Stimulated activated CD4-positive, alpha-beta T cell treated with anti-CD3 and anti-CD28 coated beads, TNF-alpha, amount 100 ng/mL, for 48 hours (primary cell): ENCODE measurements at places on chromosomes 7 and 10.

GRCh38 chr7:143300959-143301935 lies 13.1 kb downstream of the CASP2 start:
- DNase-seq, result no peak

DNA sequence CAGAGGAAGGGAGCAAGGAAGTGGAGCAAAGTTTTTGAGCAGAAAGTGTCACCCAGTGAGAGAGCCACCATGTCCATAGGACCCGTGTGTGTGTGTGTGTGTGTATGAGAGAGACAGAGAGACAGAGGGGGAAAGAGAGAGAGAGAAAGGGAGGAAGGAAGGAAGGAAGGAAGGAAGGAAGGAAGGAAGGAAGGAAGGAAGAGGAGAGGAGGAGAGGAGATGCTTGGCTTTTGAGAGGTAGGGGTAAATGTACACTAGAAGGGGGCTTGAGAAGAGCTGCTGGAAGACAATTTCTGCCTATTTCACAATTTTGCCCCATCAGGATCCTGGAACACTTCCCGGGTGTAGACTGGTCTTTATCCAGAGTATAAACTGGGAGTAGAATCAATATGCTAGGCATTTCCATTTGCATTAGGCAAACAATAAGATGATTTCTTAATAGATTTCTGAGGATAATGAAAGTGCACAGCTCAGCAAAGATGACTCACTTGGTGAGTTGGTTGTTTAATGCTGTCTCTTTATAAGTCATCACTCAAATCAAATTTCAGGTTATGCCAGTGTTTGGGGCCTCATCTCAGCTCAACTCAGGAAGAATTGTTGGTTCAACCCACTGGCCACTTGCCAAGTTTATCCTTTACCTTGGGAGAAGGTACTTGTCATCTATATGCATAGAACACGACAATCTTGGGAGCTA lies 70.0 kb upstream of the FAM13C start:
- DNase-seq, result no peak

- DNase-seq, result peak; percentile 41
Observed at GRCh38 chr7:75920431-75921161, 5.6 kb downstream of the POR start.

- DNase-seq, result no peak
Observed at GRCh38 chr7:103795107-103795506, 194.4 kb downstream of the RELN start.

- no peak for DNase-seq
Observed at GRCh38 chr7:89514970-89515369, 639.3 kb upstream of the STEAP1 start.

- DNase-seq, result no peak
Observed at GRCh38 chr7:11213266-11213665, 239.6 kb downstream of the PHF14 start.

DNA sequence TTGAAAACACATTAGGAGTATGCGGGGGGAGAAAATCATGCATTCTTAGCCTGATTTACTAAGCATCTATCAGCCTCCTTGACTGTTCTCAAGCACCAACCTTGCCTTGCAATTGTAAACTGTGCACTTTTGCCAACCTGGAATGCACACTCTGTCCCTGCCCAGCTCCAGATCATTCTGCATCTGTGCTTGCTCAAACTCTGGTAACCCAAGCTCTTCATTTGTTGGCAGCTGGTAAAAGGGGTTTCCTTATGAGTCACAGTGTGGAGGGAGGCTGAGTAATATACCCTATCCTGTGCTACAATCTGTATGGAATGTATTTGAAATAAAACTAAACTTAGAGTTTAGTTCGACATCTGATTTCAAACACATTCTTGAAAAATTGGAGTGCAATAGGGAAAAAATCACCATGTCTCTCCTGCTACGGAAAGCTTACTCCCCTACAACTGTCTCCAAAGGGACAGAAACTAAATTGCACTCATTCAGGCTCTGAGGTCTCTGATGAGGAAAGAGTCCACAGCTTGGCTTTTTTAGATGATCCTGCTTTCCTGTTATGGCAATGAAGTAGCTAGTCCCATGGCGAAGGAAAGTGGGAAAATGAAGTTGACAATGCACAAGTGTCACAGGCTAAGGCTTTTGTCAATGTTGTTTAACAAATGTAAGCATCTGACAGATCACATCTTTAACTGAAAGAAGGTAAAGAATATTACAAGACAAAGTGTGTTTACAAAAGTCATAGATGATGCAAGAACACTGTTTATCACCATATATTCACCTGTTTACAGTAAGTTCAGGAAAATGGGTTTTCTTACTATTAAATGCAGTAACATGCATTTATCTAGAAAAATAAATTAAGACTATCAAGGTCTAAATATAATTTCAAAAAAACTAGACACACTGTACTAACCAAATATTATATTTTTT lies 61.9 kb downstream of the TES start:
- no peak for DNase-seq

GRCh38 chr7:118053353-118053752 lies 130.6 kb upstream of the LSM8 start:
- DNase-seq, result no peak

DNA sequence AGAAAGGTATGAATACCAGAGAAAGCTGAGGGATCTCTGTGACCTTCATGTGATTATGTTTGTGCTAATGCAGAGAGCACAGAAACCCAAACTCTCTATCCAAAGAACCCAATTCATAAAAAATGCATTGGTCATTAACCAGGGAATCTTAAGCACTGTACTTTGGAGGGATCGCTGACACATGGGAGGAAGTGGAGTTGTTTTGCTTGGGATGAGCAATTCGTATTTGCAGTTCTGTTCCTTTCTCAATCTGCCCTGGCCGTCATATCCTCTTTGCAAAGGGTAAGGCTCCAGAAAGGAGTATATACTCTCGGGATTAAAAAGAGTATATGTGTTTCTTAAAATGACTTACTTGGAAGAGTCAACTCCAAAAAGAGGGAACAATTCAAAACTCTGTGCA lies 221.3 kb downstream of the POU6F2 start:
- no peak for DNase-seq

DNA sequence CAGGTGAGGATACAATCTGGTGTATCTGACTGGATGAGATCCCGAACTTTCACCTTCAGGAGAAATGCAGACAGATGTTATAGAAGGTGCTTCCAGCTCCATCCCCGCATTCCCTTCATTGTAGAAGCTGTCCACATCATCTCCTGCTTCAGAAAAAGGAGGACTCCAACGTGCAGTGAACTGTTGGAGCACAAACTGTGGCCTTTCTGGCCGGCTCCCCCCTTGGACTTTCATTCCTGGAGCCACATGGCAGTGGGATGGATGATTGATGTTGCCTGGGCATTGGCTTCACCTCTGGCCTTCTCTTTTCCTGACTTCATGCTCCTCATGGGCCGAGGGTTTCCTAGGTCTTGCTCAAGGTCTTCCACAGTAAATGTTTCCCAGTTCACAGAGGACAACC lies 29.6 kb upstream of the ZNF273 start:
- no peak for DNase-seq

DNA sequence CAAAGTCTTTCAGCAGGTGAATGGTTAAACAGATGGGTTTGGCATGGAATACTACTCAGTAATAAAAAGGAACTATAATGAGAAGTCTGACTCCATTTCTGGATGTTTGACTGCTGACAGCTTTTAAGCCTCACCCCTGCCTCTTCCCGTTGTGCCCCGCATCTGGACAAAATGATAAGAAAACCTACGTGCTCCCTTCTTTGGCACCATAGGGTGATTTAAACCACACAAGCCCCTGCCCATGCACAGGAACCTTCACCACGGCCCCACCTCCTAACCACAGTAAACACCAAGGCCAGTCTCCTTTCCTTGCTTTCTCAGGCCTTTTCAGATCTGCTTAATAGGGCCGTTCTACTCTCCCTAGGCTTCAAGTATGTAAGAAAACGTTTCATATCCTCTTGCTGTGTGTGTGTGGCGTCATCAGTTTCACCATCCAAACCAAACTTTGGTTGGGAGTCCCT lies 47.1 kb upstream of the UBN2 start:
- DNase-seq, result no peak

GRCh38 chr10:102617041-102617440 lies 27.2 kb upstream of the TRIM8 start:
- no peak for DNase-seq

DNA sequence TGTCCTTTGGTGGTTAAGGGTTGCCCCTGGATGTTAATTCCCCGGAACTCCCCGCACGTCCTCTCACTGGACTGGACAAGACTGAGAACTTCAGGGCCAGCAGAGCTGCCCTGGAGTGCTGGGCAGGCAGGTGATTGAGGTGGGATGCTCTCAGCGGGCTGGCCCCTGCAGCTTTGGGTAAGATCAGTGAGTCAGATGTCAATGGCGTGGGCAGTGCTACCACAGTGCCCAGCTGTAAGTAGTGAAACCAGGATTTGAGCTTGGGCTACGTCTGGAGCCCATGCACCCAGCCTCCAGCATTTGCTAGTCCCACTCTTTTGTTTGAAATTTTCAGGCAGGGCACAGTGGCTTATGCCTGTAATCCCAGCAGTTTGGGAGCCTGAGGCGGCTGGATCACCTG lies 6.7 kb upstream of the SEPHS1 start:
- DNase-seq, result no peak

DNA sequence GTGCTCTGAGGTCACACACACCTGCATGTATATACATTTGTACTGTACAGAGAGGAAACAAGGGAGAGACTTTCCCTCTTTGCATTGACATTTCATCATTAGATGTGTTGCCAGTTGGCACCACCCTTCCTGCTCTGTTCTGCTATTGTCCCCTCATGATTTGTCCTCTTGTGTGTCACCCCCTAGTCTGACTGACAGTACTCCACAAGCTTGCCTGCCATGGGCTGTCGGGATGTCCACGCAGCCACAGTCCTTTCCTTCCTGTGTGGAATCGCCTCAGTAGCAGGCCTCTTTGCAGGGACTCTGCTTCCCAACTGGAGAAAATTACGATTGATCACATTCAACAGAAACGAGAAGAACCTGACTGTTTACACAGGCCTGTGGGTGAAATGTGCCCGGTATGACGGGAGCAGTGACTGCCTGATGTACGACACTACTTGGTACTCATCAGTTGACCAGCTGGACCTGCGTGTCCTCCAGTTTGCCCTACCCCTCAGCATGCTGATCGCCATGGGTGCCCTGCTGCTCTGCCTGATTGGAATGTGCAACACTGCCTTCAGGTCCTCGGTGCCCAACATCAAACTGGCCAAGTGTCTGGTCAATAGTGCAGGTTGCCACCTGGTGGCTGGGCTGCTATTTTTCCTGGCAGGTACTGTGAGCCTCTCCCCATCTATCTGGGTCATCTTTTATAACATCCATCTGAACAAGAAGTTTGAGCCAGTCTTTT lies 9.4 kb downstream of the CLDN12 start:
- no peak for DNase-seq

- DNase-seq, result no peak
Observed at GRCh38 chr10:2201534-2202099, 464.3 kb upstream of the ADARB2 start.

GRCh38 chr10:34484164-34484563 lies 330.9 kb downstream of the PARD3 start:
- no peak for DNase-seq

- no peak for DNase-seq
Observed at GRCh38 chr7:553636-554111, 34.0 kb upstream of the PDGFA start.

DNA sequence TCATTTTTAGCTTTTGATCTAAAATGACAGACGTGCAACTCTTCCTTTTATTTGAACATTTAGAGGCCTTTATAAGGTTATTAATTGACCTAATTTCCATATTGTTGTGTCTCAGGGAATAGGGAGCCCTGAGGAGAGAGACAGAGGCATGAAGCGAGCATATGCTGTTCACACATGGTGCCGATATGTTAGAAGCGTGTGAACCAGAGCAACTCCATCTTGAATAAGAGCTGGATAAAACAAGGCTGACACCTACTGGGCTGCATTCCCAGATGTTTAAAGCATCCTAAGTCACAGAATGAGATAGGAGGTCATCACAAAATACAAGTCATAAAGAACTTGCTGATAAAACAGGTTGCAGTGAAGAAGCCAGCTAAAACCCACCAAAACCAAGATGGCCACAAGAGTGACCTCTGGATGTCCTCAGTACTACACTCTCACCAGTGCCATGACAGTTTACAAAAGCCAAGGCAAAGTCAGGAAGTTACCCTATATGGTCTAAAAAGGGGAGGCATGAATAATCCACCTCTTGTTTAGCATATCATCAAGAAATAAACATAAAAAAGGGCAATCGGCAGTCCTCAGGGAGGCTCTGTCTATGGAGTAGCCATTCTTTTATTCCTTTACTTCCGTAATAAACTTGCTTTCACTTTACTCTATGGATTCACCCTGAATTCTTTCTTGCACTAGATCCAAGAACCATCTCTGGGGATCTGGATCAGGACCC lies 80.1 kb downstream of the SEC61G start:
- DNase-seq, result no peak

DNA sequence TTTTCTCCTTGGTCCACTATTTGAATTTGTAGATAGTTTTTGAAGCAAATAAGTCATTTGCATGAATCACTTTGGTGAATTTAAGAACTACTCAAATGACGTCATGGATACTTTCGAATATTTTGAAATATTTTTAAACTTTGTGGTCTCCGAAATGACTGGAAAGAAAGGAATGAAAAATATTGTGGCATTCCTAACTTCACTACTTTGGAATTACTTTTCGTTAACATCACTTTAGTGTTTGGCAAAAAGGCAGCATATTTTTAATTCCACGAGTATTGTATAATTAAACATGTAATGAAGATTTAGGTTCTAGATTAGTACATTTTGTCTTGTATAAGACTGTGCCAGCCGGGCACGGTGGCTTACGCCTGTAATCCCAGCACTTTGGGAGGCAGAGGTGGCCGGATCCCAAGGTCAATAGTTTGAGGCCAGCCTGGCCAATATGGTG lies 35.3 kb upstream of the ZRANB1 start:
- no peak for DNase-seq

GRCh38 chr7:155506854-155507337 lies 39.5 kb downstream of the CNPY1 start:
- no peak for DNase-seq

GRCh38 chr10:54063514-54063913 lies 737.5 kb downstream of the PCDH15 start:
- no peak for DNase-seq

- DNase-seq, result no peak
Observed at GRCh38 chr7:149081914-149082313, 8.6 kb downstream of the ZNF786 start.

- no peak for DNase-seq
Observed at GRCh38 chr7:91020636-91021385, 243.4 kb upstream of the FZD1 start.

GRCh38 chr7:153383781-153384180 lies 624.2 kb downstream of the ACTR3B start:
- no peak for DNase-seq

- DNase-seq, result no peak
Observed at GRCh38 chr10:59245686-59246085, 69.2 kb downstream of the PHYHIPL start.

GRCh38 chr10:112811741-112812551 lies 138.1 kb upstream of the TCF7L2 start:
- DNase-seq, result no peak
